ENCODE measurements at places on chromosomes 1 and 21. TPM values are rescaled to one million over a fixed set of nuclear protein-coding genes. Genes with fewer than 3 reads are reported as not detected.

Gene CCDC30
- 27.0 TPM for polyA plus RNA-seq

Gene ASTN1
- polyA plus RNA-seq, result 1.6 TPM

Gene GJC2
- polyA plus RNA-seq, result 1.1 TPM

Gene SMIM34
- polyA plus RNA-seq, result 0.24 TPM

Gene FLG2
- polyA plus RNA-seq, result 0.08 TPM

Gene PRMT2
- polyA plus RNA-seq, result 133 TPM

Gene SLC41A1
- 30.8 TPM for polyA plus RNA-seq

Gene PDC
- 0.07 TPM for polyA plus RNA-seq

DNA sequence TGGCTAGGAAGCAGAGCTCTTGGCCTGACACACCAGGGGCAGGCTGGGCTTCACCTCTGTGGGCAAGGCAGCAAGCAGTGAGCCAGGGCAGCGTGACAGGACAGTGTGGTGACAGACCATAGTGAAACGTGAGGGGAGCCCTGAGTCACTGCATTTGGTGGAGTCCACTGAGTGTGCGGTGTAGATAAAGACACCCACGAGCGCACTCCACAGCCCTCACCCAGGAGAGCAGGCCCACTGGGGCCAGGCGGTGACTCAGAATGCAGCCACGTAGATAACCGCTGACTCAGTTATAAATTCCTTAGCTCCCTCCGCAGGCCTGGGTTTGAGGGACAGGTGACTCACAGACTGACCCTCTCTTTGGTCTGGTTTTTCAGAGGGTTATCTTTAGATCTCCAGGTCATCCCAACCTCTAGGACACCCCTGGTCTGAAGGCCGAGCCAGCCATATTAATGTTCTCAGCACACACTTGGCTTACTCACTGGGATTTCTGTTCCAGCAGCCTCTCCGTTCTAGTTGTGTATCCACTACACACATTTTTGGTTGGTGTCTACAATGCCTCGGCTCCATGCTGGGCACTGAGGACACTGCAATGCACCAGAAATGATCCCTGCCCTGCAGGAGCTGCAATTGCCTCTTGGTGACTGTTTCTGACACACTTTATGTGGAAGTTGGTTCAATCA is 90.2 kb upstream of the TSPAN2 start:
- DNase-seq, result no peak

GRCh38 chr1:248778906-248779305 is 23.3 kb upstream of the LYPD8 start:
- DNase-seq, result no peak

DNA sequence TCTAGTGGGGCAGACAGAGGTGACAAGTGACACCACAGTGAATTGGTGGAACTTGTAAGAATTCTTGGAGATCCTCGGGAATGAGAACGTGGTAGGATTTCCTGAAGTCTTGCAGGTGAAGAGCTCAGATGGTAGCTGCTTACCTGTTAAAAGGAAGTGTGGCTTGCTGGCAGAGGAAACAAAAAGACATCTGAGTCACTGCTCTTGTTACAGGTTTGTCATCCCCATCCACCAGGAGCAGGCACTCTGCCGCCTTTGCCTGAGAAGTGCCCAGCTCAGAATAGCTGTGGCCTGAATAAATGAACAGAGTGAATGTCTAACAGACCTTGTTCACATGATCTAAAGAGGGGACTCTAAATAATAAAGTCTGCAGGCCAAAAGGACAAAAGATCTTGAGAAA is 12.3 kb upstream of the ZSCAN20 start:
- DNase-seq, result no peak

DNA sequence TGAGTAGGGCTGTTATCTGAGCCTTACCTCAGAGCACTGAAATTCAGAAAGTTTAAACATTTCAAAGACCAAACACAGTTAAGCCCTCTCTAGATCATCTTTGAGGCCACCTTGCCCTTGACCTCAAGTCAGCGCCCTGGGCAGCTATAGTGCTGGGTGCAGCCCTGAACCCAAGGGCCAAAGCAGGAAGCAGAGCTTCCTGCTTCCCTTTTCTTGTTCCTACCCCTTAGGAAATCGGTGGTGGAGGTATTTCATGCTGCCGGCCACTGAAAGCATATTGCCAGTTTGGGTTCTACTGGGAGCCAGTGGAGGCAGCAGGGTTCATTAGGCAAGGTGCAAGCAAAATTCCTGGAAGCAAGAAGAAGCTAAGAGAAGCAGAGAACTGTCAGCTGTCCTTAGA is 26.1 kb downstream of the CD244 start:
- no peak for DNase-seq

- DNase-seq, result no peak
Measured at GRCh38 chr21:26195708-26196107, 25.1 kb upstream of the APP start.

GRCh38 chr1:97893844-97894243 is 27.0 kb downstream of the DPYD start:
- DNase-seq, result no peak

DNA sequence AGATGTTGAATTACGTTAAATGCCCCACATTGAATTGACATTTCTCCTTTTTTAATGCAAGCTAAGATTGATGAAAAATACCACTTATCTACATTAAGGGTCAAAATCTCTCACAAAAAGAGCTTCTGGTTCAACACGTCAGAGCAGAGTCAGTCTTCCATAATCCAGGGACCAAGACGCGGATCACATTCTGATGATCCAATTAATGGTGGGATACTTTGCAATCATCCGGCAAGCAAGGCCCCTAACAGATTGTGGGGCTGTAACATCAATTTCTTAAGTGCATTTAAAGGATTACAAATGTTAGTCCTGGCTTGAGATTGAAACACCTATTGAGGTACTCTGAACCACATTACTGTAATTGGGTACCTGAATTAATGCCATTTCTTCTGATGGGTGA is 120.2 kb upstream of the ESRRG start:
- DNase-seq, result no peak

GRCh38 chr1:247060771-247061170 is 17.8 kb downstream of the ZNF670 start:
- DNase-seq, result no peak

GRCh38 chr1:7810395-7810794 is 26.3 kb downstream of the PER3 start:
- no peak for DNase-seq

- DNase-seq, result no peak
Measured at GRCh38 chr1:181073638-181074037, 14.9 kb upstream of the IER5 start.

GRCh38 chr1:45442272-45442671 is 48.7 kb downstream of the TESK2 start:
- no peak for DNase-seq

GRCh38 chr1:247360116-247360898 is 28.6 kb upstream of the ZNF496 start:
- no peak for DNase-seq

GRCh38 chr1:112636056-112636455 is 16.4 kb downstream of the CAPZA1 start:
- no peak for DNase-seq

DNA sequence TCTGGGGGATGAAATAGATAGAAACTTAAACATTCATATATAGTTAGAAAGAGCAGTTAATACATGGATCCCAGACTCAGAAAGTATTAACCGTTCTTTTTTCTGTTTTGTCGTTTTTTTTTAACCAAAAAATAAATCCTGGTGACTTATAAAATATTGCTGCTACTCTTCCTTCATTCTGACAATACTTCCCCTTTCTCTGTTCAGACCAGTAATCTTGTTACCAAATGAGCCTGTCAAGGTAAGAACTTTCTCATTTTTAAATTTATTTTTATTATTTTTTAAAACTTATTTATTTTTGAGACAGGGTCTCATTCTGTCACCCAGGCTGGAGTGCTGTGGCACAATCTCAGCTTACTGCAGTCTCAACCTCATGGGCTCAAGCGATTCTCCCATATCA is 13.7 kb downstream of the PTPN22 start:
- no peak for DNase-seq

DNA sequence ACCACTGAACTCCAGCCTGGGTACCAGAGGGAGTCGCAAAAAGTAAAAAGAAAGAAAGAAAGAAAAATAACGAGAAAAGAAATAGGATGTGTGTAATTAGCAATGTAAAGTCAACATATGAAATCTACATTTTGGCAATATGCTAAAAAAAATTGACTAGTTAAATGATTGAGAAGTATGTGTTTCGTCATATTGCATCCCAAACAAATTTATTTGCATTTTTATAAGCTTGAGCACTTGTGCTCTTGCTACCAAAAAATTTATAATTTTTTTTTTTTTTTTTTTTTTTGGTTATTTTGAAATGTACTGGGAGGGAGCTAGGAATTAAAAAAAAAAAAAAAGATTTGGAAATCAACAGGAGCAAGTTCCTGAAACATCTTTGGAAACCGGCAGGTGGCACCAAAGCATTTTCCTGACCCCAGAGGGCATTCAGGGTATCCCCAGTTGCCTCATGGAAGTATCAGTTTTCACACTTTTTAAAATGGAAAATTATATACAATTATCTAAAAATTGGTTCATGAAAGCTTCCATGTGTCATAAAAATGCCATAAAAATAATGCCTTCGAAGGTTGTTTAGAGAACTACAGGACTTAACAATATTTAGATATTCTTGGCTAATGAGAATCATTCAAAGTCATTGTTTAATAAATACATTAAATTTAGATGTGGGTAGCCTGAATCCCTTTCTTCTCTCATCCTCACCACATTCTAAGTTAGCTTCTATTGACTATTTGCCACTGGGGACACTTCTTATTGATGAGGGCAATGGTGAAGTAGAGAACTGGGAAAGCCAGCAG is 4.8 kb upstream of the HEATR1 start:
- DNase-seq, result peak; percentile 38

GRCh38 chr1:74065081-74065480 is 132.9 kb downstream of the LRRIQ3 start:
- DNase-seq, result no peak

GRCh38 chr1:240608707-240609106 is 3.2 kb downstream of the GREM2 start:
- DNase-seq, result no peak

DNA sequence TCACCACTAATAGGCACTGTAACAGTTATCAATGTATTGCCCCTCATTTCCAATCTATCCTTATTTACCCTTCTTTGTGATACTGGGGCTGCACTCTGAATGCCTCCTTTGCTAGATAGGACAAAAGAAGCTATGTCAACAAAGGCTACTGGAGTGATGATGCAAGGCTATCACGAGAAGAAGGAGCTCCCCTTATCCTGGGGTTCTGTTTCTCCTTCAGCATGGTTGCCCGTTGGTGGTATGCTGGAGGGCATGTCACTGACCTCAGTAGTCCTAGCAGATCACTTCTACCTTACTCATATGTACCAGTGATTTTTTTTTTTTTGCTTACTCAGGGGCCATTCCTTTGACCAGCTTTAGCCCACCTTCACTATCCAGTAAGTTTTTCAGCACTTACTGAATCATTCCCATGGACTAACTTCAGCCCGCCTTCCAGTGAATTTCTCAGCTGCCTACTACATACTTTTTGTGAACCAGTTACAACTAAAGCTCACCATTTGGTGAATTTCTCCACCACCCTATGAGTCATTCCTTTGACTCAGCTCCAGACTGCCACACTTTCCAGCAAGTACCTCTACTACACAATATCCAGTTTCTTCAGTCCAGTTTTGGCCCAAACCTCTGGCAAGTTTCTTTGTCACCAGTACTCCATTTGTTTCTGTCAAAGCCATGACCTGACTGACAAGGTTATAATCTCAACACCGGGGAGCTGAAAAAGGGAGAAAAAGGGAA is 944.5 kb downstream of the KCNT2 start:
- no peak for DNase-seq

DNA sequence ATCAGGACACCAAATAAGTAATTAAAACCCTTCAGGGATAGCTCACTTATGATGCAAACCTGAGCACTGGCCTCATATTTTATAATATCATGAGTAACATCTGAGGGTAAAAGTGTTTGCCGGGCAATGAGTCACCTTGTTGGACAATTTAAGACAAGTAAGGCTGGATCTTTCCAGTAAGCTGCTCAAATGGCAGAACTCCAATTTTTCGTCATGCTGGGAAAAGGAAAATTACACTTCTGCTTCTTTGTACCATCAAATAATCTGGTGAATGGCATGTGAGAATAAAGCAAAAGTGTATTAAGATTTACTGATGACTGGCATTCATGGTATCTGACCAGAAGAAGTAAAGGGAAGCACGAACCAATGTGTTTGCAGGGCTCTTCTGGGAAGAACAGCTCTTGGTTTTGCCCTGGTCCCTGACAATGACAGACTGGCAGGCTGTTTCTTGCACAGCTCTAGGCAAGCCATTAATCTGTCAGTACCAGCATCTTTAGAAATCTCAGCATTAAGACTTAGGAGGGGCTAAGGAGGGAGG is 392.2 kb downstream of the VAV3 start:
- no peak for DNase-seq

- no peak for DNase-seq
Measured at GRCh38 chr1:235549351-235550139, 45.3 kb upstream of the B3GALNT2 start.

DNA sequence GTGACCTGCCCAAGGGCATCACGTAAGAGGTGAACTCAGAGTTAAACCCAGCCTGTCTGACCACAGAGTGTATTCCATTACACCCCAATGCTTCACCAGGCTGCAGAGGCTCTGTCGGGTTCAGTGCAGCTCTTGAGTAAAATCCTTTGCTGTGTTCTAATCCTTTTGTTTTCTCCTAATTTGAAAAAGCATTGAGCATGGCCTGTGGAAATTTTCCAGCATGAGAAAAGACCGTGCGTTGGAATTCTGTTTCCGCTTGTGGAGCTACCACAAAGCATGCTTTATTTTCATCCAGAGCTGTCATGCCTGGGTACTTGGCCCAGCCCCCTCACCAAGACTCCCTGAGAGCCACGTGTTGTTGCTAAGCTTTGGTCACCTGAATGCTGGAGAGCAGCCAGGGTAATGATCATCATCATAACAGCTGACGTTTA is 317.6 kb downstream of the PRDM2 start:
- DNase-seq, result peak; percentile 65

DNA sequence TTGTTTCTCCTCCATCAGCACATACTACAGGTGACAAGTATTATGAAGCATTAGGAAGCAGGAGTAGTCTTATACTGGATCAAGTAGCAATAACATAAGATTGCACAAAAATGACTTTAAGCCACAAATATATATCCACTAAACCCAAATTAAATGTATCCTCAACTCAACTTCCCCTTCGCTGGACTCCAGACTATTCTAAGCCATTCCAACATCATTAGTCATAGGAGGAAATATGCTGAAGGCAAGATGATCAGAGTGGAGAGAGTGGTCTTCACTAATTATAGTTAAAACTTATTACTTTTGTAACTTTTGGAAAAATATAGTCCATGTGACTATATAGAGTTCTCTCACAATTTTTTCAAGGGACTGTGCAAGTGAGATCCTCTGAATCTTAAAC is 390.7 kb upstream of the ZP4 start:
- no peak for DNase-seq

DNA sequence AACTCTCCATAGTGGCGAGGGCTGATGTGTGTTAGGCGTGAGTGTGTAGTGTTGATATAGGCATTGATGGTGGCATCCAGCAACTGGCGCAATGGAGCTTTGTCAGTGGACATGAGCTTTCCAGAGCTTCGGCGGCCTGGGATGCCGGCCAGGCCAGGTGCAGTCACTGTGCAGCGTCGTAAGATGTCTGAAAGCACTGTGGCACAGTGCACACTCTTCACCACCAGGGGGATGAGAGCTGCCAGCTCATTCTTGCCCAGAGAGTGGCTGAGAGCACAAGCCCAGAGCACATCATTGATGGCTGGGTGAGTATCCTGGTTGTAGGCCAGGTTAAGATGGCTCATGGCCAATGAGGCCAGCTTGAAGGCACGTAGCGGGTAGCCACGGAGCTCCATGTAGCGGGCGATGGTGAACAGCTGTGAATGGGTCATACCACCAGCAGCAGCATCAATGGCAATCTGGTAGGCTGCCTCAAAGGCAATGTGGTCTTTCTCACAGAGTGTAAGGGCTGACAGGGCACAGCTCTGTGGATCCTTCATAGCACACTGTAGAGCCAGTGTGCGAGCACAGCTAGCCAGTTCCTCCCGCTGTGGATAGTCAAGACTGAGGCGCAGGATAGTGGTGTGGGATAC is 6.7 kb downstream of the UROD start:
- peak; percentile 39 for DNase-seq
